Activated naive CD4-positive, alpha-beta T cell (primary cell): ENCODE measurements at places on chromosomes 6 and 20.

GRCh38 chr6:108565091-108565766 is 4.5 kb downstream of the FOXO3 start:
- no peak for DNase-seq

- no peak for DNase-seq
These were observed 102.1 kb downstream of the MTFR2 start for GRCh38 chr6:136148051-136148450.

DNA sequence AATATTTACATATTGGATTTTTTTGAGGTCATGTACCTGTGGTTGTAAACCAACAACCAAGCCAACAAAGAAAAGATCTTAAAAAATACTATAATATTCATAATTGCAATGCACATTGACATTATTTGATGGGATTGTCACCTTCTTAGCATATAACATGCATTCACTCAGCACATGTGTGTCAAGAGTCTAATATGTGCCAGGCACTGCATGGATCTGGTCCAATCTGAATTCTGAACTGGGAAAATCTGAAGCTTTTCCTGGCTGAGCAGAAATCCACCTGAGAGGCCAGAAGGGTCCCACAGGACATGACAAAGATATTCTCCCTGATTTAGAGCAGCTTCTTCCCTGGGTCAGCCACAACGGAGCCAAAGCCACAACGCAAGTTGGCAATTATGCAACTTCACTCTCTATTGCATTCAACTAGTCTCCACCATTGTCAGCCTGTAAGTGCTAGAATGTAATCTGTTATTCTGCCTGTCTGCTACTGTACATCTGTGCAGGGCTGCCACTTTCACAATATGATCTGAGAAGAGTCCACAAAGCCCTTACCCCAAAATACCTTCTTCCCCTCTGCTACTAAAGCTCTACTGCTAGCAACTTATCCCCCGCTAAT is 17.0 kb upstream of the DDO start:
- no peak for DNase-seq

DNA sequence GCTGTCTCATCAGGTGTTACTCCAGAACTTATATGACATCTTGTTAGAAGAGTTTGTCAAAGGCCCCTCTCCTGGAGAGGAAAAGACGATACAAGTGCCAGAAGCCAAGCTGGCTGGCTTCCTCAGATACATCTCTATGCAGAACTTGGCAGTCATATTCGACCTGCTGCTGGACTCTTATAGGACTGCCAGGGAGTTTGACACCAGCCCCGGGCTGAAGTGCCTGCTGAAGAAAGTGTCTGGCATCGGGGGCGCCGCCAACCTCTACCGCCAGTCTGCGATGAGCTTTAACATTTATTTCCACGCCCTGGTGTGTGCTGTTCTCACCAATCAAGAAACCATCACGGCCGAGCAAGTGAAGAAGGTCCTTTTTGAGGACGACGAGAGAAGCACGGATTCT is 43.7 kb upstream of the SMIM28 start:
- no peak for DNase-seq

GRCh38 chr6:72561629-72562028 is 60.2 kb upstream of the KCNQ5 start:
- DNase-seq = no peak

DNA sequence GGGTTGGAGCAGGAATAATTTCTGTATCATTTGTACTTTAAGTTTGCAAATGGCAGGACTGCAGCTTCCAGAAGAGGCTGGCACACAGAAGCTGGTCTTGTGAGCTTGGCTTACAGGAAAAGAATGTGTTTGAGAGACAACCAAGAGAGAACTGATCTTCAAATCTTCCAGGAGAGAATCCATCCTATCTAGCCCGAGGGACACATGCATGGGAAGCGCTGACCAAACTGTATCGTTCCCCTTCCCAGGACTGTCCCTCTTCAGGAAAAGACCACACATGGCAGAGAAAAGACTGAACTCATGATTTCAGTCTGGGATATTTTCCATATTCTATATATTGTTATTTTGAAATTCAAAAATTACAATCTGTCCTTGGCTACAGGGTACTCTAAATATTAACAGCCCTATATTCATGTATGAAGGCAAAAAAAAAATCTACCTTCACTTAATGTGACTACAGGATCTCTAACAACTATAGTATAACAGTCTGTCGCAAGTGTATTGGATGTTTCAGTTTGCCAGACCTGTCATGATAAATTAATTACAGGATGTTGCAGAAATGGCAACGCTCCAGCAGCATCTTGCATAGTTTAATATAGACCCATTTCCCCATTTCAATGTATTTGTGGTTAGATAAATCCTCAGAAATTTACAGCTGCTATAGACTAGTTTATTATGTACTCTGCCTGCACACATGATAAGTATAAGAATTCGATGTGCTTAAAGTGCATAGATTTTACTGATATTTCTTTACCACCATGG is 99.4 kb downstream of the MYB start:
- DNase-seq = no peak

DNA sequence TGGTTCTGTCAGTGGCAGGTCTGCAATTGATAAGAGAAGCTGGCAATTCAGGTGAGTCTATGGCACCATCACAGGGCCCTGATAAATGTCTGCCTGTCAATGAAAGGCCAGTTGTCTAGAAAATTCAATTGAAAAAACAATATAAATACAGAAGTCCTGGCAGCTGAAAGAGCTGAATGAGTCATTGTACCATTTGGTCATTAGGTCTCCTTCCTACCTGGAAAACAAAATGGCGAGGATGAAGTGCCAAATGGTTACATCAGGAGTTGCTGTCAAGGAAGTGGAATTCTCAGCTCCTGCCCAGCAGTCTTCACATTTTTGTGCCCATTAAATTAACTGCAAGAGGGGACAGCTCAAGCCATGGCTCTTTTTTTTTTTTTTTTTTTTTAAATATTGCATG is 37.7 kb downstream of the PEX7 start:
- DNase-seq = no peak

GRCh38 chr20:53077373-53078205 is 105.4 kb downstream of the TSHZ2 start:
- DNase-seq = no peak

GRCh38 chr20:46118481-46119020 is 437 bp downstream of the CD40 start:
- no peak for DNase-seq

DNA sequence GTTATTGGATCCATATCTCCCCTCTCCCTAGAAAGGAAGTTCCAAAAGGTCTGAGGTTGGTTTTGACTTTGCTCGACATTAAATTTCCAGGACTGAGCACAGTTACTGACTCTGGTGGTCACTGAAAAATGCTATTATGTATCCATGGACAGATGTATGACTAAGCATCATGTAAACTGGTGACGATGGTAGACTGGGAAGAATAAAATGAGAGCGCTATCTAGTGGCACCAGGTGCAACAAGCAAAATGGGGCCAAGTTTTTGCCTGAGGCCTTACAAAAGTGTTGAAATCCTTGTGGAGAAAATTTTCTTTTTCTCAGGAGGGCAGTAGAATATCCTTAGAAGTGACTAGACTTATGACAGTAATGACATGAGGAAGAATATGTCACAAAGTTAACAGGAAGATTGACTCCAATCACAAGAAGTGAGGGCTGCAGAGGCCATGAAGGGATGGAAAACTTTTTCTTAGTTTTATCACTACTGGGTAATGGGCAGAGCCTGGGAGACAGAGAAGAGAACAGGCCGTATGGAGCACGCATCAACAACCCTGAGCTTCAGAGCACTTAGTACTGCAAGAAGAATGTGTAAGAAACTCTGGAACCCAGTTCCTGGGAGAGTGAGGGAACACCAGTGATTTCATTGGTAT is 88.9 kb upstream of the ELOVL5 start:
- no peak for DNase-seq

GRCh38 chr20:29410806-29411457 is 1846.5 kb upstream of the DEFB115 start:
- no peak for DNase-seq

GRCh38 chr6:167227984-167228383 is 63.1 kb upstream of the UNC93A start:
- no peak for DNase-seq

DNA sequence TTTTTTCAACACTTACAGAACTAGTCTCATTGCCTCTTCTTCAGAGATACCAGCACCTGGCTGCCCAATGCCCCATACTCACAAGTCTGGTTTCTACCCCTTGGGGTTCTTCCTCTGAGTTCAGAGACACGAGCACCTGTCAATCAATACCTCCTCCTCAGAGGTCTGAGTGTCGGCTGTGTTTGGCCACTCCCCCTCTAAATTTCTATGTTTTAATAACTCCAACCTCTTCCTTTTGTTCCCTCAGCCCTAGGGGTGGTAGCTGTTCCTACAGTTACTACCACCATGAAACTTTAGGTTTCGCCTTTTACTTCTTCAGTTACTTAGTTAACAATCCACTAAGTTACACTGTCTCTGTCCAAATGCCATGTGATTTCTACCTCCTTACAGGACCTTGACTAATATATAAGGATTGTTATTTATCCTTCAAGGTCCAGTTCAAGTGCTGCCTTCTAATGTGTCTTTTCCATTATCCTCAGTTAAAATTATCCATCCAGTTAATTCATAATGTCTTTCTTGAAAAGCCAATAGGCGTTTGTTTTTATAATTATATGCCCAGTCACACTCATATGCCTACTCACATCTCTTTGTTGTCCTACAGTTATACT is 14.6 kb upstream of the PHF20 start:
- no peak for DNase-seq

- no peak for DNase-seq
These were observed 88.6 kb upstream of the E2F3 start for GRCh38 chr6:20313051-20313450.

DNA sequence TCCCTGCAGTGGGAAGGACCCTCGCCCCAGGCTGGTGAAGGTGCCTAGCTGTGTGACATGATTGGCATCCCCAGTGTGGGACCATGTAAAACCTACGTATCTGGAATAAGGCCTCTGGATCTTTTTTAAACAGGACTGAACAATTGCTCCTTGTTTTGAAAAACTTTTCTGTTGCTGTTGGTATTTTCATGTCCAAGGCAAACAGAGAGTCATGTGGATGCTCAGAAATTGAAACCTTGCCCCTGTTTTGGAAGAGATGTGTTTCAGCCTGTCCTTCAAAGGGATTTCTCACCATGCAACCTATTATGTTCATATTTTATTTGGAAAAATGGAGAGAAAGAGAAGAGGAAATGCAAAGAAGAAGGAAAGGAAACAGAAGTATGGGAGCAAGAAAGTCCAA is 362.3 kb downstream of the PKHD1 start:
- DNase-seq = no peak

DNA sequence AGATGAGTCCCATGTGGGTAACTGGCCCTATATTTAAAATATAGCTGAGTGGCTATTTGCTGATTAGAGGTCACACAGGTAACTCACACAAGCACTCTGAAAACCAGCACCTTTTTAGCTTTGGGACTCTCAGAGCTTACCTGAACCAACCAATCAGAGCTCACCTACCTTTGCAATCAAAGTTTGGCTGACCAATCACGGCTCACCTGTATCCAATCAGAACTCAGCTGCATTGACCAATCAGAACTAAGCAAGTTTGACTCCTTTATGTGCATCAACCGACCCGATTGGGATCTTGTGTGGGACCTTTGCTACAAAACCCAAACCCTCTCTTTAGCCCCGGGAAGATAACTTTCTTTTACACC is 106.8 kb upstream of the NXT1 start:
- no peak for DNase-seq

DNA sequence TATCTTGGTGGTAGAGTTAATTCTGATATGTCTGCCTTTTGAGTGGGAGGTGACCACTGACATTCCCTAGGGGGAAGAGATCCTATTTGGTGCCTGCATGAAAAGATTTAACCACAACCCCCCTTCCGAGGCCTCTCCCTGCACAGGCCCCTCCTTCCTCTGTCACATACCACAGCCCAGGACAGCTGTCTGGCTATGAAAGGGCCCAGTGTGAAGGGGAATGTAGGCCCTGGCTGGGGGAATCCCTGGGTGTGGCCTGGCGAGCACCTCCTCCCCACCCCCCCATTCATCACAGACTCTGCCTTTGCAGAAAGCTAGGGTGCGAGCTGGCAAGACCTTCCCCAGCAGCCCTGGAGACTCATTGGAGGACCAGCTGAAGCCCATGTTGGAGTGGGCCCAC is 27.4 kb upstream of the MAPRE1 start:
- no peak for DNase-seq

DNA sequence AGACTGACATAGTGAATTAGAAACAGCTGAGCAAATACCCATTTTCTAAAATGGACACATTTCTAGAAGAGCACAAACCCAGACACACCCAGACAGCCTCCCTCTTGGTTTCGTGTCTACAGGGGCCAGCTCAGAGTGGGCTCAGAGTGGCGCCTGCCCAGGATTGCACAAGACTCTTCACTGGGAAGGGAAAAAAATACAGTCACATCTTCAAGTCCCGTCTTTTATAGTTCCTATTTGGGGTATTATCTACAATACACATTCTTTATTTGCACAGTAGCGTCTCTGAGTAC is 246.1 kb upstream of the AFDN start:
- no peak for DNase-seq

DNA sequence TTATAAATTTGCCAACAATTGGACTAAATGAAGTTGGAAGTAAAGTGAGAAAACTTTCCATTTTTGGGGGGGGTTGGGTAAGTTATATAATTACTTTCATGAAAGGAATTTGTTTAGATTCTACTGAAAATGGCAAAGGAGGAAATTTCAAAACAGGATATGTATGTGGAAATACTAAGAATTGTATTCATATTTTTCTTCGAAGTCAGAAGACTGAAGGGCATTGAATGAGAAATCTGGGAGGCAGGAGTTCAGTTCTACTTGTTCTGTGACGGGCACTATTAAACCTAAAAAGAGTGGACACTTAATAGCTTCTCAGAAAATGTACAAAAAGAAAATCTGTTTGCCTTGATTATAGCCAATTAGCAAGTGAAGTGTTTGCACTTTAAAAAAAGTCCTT is 114.7 kb downstream of the PRIM2 start:
- no peak for DNase-seq

- no peak for DNase-seq
These were observed 30.7 kb upstream of the CDH22 start for GRCh38 chr20:46339037-46339436.

GRCh38 chr6:42152024-42152423 is 9.6 kb upstream of the C6orf132 start:
- no peak for DNase-seq

DNA sequence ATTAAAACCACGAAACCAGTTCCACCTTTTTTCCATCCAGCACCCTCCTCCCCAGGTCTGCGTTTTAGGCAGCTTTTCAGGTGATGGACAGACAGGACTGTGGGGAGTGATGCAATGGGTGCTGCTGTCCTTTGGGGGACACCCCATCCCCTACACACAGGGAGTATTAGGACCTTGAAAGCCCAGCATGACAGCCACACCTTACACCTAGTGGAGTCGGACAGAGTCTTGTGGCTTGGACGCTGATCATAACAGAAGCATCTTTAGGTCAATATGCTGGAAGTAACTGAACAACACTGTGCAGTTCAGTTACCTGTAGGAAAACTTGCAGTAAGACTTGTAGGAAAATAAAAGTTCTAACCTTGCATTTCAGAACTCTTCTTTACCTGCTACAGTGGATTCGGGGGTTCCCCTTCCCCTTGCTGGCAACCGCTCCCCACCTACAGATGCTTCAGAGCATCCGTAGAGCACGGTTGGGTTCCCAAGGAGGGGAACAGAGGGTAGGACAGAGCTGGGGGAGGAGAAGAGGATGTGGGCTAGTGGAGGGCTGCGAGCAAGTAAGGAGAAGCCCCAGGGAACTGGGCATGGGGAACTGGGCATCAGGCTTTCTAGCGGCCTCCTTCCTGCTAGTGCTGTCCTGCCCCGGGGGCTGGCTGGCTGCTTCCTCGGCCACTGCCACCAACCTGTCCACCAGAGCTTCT is 31.7 kb downstream of the PLEKHG1 start:
- DNase-seq = no peak
